NCI-H1048 (cell line): ENCODE measurements at places on chromosomes 7 and 10.

DNA sequence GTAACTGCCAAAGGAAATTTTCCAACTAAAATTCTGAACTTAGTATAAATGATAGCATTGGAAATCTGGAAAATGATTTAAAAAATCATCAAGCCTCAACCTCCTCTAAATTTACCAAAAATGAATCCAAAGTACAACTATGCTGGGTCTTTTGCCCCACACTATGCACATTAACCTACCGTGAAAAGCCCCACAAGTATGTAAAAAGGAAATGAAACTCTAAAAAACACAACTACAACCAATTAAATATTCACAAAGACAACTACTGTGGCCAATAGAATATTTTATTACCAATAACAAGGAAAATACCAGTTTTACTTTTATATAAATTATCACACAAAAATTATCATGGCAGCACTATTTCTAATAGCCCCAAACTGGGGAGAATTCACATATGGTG, 19.3 kb downstream of the EIF3A start:
- DNase-seq = no peak

DNA sequence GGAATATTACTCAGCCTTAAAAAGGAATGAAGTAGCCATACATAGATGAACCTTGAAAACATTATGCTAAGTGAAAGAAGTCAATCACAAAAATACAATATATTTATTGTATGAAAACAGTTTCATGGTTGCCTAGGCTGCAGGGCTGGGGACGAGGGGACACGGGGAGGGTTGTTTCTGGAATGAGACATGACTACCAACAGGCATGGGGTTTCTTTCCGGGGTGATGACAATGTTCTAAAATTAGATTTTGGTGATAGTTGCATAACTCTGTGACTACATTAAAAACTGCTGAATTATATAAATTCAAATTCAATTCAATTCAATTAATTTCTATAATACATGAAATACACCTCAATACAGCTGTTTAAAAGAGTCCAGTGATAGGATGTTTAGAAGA, 88.0 kb downstream of the ARHGAP22 start:
- no peak for DNase-seq

DNA sequence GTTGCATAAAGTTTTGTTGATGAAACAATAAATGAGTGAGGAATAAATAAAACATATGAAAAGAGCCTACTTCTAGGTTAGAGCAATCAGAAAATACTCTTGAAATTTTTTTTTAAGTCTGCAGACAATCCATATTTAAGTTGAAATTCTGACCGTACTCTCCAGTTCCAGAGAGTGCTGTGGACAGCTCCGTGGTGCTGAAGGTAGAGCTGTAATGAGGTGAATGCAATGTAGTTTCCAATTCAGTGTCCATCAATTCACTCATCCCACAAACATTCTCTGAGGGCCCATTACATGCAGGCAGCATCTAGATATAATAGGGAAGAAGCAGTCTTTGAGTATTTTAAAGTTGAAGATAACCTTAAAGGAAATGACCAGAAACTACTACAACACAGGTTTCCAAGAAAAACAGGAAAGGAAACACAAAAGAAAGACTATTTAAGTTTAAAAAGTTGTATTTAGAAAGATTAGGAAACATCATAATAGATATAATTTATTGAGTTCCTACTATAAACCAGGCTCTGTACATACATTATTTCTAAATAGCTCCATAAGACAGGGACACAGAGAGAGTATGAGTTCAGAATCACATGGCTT, 44.0 kb upstream of the CRTAC1 start:
- no peak for DNase-seq

GRCh38 chr10:131094527-131095312, 216.8 kb downstream of the TCERG1L start:
- no peak for DNase-seq

DNA sequence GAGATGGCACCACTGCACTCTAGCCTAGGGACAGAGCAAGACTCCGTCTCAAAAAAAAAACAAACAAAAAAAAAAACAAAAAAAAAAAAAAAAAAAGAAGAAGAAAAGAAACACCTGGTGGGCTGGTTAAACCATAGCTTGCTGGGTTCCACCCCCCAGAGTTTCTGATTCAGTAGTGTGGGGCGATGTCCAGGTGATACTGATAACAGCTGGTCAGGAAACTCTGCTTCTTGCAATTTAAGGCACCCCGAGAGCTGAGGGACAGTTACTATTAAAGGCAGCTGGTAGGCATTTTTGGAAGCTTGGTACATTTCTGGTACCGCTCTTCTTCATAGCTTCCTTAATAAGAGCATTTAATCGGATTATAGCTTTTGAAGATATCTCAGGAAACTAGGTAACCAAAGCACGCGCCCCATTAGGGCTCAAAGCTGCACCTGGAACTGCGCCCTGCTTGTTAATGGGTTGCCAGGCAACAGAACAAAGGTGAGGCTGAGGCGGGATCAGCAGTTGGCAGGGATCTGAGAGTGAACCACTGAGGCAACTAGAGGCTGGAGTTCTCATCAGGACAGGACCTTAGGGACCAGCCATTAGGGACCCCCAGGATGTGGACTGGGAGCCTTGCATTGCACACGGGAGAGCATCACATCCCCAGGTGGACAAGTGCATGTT, 6.5 kb upstream of the SDK1 start:
- no peak for DNase-seq

DNA sequence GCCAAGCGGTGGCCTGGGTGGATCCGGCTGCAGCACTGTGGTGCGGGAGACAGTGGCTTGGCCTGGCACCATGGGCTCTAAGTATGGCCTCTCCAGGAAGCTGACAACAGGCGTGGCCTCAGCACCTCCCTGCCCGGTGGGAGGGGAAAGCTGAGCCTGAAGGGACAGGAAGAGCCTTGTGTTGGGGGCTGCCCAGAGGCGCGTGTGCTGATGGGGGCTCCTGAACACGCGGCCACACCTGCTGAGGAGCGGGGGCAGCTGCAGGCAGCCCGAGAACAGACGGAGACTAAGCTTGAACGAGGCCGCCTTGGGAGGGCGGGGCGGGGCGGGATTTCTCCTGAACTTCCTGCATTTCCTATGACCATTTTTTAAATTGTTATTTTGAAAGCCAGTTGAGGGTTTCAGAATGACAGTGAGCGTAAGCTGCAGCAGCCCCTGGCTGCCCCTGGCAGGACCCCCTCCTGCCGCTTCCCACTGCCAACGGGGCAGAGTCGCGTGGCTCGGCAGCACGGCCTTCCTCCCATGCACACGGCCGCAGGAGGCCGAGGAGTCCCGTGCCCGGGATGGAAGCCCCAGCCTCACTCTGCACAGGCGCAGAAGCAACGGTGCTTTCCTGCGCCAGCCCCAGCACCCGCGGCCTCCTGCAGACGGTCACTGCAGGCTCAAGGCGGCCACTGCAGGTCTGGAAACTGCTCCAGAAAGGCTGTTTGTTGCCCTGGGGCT, 43.2 kb downstream of the DPYSL4 start:
- DNase-seq = no peak

DNA sequence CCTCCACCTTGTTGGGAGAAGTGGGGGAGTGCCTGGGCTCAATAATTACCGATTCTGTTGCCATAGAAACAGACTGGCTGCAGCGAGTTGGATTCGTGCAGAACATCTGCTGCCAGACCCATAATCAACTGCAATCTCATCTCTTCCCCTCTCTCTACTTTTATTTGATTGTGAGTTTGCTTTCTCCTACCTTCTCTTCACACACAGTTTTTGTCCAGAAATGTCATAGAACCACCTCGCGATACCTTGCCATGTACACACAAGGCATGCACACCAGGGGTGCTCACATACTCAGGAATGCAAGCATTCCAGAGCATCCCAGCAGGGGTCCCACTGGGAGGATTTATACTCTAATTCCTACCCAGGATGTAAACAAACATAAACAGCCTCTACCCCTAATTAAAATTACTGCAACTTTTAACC, 262.2 kb upstream of the AOAH start:
- no peak for DNase-seq

DNA sequence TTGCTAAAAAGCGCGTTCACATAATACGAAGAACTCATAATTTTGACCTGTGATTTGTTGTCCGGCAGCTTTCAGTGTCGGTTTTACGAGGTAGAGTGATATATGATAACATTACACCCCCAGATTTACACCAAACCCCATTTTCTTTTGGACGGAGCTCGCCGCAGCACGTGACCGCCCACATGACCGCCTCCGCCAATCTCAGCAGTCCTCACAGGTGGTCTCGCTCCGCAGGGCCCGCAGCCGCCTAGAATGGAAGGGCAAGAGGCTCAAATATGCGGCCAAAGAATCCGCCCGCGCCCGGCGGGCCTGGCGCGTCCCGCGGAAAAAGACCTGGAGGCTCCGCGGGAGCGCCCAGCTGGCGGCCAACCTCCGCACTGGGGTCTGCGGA, at the start of gene HOXA7:
HOXA7 (minus strand) TSS at position 168 of the 391 bp plus-strand sequence; CDS start at position 38, 130 bp downstream.
- DNase-seq = peak; percentile 64

DNA sequence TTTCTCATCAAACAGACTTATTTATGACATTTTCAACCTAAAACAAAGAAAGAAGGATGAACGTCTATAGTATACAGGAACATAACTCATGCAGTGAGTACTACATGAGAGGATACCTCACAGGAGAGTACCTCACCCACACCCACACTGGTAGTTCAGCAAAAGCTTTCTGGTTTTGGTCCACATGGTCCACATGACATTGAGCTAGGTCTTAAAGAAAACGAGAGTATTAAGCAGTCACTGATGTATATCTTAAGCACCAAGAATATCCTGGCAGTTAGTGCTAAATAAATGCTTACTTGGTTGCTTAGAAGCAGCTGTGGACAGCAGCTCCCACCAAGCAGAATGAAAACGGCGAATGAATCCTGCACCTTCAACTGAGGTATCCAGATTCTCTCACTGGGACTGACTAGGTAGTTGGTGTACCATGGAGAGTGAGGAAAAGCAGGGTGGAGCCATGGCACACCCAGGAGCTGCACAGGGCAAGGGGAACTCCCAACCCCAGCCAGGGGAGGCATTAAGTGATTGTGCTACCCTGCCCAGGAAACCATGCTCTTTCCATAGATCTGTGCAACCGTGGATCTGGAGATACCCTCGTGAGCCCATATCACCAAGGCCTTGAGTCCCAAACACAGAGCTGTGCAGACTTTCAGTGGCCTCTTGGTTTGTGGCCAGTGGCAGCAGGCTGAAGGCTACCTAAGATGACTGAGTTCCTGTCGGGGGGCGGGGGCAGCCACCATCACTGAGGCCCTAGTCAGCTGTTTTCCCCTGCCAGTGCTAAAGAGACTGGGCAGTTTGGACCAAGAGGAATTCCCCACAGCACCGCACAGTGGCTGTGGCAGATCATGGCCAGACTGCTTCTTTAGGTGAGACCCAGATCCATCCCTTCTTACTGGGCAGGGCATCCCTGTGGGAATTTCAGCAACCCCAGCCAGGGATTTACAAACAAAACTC, 143.4 kb downstream of the SGMS1 start:
- no peak for DNase-seq

DNA sequence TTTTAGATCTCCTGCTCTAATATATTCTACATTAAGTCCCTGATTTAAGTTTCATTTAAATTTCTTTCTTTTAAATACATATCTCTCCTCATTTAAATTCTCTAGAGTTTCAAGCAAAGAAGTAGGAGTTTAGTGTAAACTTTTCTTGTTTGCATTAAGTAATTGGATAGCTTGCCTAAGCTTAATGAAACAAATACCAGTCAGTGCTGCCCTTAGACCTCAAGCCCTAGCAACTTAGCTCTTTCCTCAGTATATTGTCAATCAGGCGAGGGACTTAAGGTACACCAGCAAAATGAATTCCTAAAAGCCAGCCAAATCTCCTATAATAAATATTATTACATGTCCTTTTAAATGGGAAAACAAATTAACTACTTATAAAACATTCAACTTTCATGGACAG, 101.5 kb downstream of the CHCHD3 start:
- no peak for DNase-seq

- DNase-seq = no peak
These were observed 249.8 kb upstream of the PPP2R2D start for GRCh38 chr10:131650771-131651673.

- DNase-seq = no peak
These were observed 171.9 kb downstream of the USP6NL start for GRCh38 chr10:11439523-11440053.

GRCh38 chr10:72124989-72125388, 36.6 kb upstream of the SPOCK2 start:
- no peak for DNase-seq

- no peak for DNase-seq
These were observed 2.6 kb downstream of the LDB1 start for GRCh38 chr10:102117391-102118159.

DNA sequence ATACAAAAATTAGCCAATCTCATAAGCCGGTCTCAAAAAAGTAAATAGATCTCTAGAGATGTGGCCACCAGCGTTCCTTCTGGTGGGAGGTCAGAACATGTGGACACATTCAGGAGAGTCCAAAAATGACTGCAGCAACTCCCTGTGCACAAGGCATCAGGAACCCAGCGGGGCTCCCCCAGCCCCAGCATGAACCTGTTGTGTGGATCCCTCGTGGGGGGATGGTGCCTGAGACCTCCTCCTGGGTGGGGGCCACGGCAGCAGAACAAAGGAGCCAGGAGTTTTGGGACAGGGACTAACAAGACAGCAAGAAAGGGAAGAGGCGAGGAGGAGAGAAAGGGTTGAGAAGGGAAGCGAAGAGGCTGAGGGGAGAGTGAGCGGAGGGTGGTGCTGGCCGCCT, 121.8 kb downstream of the WDR37 start:
- no peak for DNase-seq

DNA sequence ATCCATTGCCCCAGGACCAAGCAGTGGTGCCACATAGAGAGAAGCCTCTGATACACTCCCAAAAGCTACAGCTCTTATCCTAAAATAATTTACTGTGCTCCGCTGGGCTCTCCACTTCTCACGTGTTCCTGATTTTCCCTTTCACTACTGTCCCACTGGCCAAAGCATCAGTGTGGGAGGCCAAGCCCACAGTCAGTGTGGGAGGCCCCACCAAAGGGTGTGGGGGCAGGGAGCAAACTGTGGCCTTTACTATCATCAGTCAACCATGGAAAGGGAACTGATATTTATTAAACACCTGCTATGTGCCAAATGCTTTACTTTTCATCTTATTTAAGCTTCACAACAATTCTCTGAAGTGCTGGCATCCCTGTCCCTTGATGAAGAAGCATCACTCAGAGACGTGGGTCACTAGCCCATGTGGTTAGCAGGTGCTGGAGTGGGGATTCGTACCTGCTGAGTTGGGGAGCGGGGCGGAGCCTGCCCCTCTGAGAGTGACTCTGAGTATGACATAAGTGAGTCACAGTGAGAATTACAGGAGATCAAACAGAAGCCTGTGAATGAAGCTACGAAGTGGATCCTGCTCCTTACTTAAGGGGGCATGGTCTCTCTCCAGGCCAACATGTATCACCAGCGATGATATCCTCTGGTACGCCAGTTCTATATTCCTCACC, 50.4 kb downstream of the PYROXD2 start:
- no peak for DNase-seq

GRCh38 chr7:87100326-87100725, 40.9 kb upstream of the ELAPOR2 start:
- DNase-seq = no peak

GRCh38 chr10:60978287-60979115, 34.5 kb upstream of the RHOBTB1 start:
- DNase-seq = peak; percentile 58

GRCh38 chr10:117413928-117414618, 38.8 kb upstream of the PDZD8 start:
- DNase-seq = no peak
